ENCODE measurements at places on chromosomes 2 and 18.

DNA sequence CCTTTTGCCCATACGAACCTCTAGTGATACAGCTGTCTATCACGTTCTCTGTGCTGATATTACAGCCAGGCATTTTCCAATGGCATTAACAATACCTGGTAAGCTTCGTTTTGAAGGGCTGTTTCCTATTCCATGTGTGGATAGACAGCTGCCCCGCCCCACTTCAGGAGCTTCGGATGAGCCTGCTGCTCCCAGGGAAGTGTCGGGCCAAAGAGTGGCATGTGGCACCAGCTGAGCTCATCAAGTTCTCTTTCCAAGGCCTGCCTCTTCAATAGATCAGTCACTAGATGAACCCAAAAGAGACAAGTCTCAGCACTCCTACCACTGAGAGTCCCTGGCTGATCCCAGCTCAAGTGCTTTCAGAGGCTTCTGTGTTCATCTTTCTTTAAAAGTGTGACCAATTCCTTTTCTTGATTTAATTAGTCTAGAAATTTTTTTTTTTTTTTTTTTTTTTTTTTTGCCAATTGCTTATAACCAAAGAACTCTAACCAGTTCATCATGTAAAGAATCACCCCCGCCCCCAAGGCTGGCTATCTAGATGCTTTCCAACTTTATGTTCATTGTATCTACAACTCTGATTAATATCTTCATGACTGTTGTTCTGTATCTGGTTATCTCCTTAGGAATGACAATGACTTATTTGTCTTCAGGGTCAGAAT, 46.6 kb downstream of the HDAC4 start:
- no peak for DNase-seq

DNA sequence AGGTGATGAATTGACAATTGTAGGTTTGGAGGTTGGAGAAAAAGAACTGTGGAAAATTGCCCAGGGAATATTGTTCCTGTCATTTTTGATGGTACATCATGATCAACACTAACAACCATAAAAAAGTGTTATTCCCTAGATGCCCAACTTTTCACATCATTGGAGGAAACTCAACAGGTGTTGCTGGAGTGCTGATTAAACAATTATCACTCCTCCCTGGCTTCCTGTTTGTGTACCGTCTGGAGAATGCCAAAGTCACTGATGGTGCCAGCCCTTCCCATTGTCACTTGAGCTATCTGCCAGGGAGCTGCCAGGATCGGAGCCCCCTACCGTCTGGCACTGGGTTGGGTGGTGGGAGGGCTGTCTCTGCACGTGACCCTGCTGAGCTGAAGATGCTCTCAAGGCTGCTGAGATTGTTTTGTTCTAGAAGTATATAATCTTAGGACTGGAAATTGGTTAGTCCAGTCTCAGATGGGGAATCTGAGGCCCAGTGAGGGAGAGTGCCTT, 156.9 kb downstream of the PRKCE start:
- no peak for DNase-seq

DNA sequence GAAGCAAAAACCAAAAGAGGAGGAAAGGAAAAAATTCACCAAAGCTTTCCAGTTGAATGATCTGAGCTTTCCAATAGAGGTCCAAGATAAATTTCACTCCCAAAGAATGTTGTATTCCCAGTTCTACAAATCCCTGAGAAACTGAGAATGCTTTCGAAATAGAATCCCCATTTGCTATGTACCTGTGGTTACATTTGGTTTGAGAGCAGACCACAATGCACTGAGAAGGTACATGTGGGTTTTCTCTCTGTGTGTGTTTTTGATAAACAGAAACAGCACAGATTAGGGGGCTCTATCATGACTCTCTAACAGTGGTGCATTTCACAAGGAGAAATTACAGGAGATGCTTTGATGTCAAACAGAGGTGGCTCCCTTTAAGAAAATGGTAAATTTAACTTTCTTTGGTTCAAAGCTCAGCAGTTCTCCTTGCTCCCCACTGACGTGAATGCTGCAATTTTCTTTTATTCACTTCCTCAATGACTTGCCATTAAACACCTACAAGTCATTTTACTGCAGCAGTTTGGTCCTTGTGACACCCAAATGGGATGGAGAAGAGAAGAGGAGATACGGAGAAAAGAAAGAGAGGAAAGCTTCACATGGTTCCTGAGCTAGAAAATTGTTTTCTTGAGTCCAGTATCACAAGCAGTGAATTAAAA, 108.7 kb downstream of the EPHA4 start:
- DNase-seq, result no peak

DNA sequence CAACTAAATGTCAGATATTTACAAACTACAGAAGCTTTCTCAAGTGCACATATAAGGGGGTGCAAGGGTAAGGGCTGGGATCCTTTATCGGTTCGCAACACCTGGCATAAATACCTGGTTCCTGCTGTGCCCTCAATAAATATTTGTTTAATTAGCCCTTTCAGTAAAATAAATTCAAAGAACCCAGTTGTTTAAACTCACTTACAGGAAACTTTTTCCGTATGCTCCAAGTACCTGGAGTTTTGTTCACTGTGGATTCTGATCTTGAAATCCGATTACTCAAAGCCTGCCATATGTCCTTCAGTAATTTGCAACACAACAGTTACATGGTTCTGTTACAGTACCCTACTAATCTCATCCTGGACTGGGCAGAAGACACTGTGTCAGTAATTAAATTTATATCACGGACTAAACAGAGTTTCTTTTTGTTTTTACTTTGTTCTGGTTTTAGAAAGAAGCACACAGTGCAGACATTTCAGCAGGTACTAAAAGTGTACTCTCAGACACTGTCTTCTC, 36.9 kb downstream of the TBC1D8 start:
- peak; percentile 94 for DNase-seq

- DNase-seq, result no peak
Measured at GRCh38 chr2:68108120-68108519, 45.3 kb upstream of the C1D start.

DNA sequence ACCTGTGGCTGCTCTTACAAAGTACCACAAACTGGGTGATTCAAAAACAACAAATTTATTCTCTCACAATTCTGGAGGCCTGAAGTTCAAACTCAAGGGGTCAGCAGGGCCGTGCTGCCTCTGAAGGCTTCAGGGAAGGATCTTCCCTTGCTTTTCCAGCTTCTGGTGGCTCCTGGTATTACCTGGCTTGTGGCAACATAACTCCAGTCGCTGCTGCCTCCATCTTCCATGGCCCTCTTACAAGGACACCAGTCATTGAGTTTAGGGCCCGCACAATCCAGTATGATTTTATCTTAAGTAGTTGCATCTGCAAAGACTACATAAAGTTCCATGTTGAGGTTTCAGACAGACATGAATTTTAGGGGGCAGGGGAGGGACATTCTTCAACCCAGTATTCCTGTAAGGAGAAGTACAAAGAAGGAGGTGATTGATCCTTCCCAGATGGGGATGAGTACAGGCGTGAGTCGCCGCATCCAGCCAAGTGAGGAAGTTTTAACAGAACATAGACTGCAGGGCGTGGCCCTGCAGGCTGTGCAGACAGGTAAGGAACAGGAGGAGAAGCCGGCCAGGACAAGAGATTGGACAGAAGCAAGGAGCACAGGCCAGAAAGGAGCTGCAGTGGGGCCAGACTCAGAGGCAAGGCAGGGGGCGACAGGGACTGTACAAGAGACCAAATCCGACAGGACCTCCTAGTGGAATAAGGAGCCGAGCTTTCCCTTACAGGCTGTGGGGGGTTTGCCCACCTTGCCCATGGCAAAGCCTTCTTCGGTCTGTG, 44.4 kb upstream of the BZW1 start:
- DNase-seq, result no peak

DNA sequence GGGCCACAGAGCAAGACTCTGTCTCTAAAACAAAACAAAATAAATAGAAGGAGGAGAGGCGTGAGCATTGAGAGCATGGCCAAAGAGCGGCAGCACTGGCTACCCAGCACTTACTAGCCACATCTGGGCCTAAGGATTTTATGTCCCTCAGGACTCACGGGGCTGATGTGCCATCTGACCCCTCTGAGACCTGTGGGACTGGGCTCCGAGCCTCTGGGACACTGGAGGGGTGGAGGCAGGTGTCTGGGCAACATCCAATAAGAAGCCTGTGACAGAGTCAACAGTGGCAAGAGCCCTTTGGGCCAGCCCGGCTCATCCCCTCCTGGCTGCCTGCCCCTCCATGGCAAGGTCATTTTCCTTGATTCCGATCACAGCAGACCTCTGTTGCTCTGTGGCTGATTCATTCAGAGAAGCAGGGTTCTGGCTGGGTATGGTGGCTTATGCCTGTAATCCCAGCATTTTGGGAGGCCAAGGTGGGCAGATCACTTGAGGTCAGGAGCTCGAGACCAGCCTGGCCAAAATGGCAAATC, 60.7 kb downstream of the RRM2 start:
- DNase-seq, result no peak

- DNase-seq, result no peak
Measured at GRCh38 chr2:227179988-227180685, 15.7 kb downstream of the COL4A3 start.

DNA sequence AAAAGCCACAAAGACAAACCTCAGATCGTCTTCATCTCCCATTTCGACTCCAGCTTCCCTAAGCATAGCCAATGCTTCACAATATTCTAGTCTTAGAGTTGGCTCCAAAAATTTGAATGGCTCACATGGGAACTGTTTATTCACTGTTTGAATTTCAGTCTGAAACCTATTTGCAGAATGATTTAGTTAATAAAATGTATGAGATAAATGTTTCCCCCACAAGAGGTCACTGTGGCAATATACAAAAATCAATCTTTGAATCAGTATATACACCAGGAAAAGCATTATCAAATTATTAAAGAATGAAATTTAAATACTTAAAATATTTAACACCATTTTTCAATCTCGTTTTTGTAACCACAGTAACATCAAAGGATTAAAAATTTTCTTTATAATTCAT, 40.0 kb upstream of the MCM6 start:
- DNase-seq, result peak; percentile 67

- no peak for DNase-seq
Measured at GRCh38 chr2:165762723-165763122, 31.3 kb downstream of the GALNT3 start.

- peak; percentile 36 for DNase-seq
Measured at GRCh38 chr2:150681120-150681804, 193.8 kb upstream of the RND3 start.

DNA sequence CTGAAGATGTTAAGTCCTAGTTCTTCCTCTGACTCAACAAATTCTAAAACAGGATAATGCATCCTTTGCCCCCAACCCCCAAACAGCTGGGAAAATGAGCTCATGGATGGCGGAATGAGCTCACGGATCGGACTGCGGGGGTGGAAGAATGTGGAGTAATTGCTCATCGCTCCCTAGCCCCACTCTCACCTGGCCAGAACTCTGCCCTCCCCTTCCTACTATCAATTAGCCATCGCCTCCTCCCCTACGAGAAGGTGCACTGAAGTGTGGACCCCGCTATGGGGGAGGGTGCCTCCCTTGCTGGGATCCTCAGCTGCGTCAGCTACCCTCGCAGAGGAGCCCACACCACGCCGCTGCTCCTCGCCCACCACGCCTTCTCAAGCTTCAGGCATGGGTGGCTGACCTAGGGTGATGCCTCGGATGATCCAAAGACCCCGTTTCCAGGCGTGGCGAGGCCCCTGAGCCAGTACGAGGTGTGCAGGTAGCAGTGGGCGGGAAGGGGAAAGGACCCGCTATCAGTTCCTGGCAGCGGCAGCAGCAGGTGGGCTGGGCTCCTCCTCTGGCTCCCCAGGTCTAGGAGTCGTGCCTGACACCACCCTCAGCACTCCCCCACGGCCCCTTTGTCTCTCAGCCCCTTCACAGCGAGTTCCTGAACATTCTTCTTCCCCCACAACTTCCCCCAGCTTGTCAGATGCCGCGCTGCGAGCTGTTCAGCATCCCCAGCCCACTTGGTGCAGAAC, 82.1 kb upstream of the POMC start:
- peak; percentile 52 for DNase-seq

DNA sequence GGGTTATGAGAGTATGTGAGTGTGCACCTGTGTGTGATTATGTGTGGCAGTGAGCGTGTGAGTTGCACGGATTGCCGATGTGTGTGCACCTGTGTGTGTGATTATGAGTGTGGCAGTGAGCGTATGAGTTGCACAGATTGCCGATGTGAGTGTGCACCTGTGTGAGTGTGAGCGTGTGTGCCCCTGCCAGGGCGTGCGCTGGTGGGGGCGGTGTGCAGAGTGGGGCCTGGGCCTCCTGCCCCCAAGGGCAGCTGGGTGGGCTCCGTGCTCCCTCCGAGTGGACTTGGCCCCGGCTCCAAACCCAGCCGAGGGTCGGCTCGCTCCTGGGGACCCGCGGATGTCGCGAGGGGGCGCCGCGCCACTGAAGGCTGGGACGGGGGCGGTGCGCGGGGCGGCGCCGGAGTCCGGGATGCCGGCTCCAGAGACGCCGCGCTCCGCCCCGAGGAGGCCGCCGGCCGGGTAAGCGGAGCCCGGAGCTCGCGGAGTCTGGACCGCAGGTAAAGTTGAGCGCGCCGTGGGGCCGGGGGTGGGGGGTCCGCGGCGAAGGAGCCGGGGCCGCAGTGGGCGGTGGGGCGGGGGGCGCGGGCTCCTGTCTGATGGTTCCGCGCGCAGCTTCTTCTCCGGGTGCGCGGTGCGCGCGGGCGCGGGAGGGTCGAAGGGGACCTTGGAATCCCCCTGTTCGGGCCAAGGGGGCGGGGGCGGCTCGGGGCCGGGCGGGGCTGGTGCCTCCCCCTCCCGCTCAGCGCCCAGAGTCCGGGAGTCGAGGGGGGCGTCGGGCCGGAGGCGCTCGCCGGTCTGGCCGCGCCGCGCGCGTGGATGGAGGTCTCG, at the start of gene KCNG2:
Gene KCNG2 (plus strand): TSS at position 421 of the 828 bp plus-strand sequence. CDS start 65,730 bp downstream, outside the sequence.
- DNase-seq, result peak; percentile 27

DNA sequence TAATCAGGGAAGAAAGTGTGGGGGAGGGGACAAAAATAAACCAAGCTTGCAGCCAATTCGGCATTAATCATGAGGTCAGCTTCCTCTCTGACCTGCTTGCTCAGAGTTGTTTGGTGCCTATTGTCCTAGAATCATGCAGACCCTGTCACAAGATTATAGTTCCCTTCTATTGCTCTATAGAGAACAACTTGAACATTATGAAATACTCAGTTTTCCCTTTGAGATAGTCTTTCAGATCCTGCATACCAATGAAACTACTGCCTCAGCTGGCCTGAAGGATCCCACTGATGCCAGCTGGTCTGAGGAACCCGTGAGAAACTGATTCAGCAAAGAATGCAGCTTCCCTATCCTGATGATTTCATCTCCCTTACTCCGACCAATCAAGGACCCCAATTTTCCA, 955 bp upstream of the BBS5 start:
- DNase-seq, result no peak

DNA sequence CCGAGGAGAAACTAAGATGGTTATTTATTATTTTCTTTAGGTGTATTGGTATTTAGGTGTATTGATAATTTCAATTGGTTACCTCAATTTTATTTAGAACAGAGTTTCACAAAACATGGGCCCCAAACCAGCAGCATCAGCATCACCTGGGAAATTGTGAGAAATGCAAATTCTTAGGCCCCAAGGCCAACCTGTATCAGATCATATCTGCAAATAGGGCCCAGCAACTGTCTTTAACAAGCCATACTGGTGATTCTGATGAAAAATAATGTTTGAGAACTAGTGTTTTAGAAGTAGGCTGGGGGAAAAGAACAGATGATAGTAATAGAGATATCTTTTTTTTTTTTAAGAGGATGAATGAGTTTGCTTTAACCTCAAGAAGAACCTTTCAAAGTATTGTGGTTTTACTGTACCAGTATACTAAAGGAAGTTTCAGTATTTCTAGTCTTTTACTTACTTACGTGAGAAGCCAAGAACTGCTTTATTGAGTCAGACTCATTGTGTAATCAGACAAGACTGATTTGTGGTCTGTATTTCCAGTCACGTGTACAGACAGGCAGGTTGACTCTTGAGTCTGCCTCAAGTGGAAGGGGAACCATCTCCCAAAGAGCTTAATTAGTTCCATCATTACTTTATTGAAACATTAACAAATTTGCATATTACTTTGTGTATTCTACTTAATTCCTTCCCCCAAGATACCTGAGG, 60.4 kb upstream of the GAREM1 start:
- no peak for DNase-seq
